ENCODE measurements at places on chromosomes 6 and 20. TPM values are rescaled to one million over a fixed set of nuclear protein-coding genes. Genes with fewer than 3 reads are reported as not detected.

Gene MATN4
- total RNA-seq, result not detected

Gene PNPLA1
- total RNA-seq, result not detected

Gene MAFB
- total RNA-seq, result 80.5 TPM

Gene FERMT1
- 9.8 TPM for total RNA-seq

Gene FGD2
- 20.4 TPM for total RNA-seq

Gene DOK5
- total RNA-seq, result 2.5 TPM

Gene SRSF12
- 0.25 TPM for total RNA-seq

Gene TNNC2
- total RNA-seq, result not detected

Gene RSPO3
- 14.0 TPM for total RNA-seq

Gene TXNDC5
- 88.1 TPM for total RNA-seq

- no peak for DNase-seq
These were observed 69.0 kb upstream of the ZNF217 start for GRCh38 chr20:53662595-53662994.

DNA sequence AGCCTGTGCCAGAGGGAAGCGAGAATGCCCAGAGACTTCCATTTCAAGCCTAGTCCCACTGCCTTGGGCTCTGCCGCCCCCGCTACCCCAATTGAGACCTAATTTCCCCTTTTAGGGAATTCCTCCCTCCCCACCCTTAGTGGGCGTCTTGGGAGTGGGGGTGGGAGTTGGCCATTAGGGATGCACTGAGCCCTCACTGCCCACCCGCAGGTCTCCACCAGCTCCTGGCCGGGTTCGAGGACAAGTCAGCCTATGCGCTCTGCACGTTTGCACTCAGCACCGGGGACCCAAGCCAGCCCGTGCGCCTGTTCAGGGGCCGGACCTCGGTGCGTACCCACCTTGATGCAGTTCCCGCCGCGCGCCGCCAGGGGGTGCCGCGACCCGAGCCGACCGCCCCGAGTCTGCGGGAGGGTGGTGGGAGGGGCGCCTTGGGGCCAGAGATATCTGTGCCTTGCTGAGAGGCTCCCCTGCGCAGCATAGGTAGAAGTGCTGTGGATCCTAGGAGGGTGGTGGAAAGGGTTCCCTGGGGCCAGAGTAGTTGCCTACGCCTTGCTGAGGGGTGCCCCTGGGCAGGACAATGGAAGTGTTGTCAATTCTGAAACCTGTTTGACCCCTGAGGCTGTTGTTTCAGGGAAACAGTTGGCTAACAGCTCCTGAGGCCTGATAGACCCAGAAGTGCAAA is 9.2 kb downstream of the ITPA start:
- DNase-seq, result no peak

DNA sequence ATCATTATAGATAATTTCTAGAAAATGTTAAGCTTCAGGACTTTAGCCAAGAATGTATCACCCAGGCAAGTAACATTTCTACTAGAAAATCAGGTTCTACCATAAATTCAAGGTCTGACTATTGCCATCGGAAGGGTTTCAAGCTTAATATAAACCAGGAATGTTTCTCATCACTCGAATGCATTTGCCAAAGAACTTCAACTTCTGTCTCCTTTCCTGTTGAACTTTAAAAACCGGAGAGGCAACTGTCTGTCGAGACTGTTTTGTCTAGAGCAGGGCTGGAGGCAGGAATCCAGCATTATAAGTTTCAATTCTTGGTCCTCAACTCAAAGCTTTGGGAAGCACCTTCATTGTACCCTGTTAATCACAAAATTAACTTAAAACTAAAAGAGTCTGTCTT is 264.7 kb downstream of the ZNF217 start:
- DNase-seq, result no peak

DNA sequence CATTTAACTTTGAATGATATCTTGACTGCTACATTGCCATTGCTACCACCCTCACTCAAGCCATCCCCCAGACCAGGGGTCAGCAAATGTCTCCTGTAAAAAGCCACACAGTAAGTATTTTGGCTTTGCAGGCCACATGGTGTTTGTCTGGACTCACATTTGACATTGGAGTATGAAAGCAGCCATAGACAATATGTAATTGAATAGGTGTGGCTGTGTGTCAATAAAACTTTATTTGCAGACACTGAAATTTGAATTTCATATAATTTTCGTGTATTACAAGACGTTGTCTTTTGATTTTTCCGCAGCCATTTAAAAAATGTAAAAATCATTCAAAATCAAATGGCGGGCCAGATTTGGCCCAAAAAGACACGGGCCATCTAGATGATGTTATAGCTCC is 36.3 kb upstream of the OCSTAMP start:
- DNase-seq, result no peak

- DNase-seq, result no peak
These were observed 681 bp downstream of the DIDO1 start for GRCh38 chr20:62925420-62926228.

- DNase-seq, result no peak
These were observed 127.0 kb downstream of the PAK5 start for GRCh38 chr20:9711872-9712271.

- DNase-seq, result no peak
These were observed 24.4 kb downstream of the PLCB1 start for GRCh38 chr20:8156235-8157079.

DNA sequence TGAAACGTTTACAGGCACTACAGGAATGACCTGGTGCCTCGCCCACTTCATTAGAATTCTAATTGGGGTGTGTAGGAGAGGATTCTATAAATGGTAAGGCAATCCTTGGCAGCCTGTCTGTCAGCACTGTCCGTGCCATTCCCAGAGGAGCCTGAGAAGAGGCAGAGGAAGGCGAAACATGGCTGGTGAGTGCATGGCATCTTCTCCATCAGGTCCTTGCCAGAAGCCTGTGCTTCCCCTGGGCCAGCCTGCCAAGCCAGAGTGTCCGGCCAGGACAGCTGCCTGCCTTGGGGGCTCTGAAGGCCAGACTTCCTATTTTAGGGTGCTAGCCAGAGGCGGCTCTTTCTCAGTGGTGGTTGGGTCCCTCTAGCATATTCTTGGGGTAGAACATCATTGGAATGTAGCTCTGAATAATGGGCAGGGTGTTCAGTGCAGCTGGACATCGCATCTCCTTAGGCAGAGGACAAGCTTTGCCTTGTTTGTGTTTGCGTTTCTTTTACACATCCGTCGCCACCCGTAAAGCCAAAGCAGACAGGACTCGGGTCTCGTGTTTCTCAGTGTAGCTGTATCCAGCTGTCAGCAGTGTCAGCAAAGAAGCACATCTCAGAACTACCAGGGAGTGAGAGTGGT is at the start of gene TGM3:
TSS of gene TGM3 (plus strand) at position 116 of the 630 bp plus-strand sequence. CDS start at position 179, 63 bp downstream.
- no peak for DNase-seq

DNA sequence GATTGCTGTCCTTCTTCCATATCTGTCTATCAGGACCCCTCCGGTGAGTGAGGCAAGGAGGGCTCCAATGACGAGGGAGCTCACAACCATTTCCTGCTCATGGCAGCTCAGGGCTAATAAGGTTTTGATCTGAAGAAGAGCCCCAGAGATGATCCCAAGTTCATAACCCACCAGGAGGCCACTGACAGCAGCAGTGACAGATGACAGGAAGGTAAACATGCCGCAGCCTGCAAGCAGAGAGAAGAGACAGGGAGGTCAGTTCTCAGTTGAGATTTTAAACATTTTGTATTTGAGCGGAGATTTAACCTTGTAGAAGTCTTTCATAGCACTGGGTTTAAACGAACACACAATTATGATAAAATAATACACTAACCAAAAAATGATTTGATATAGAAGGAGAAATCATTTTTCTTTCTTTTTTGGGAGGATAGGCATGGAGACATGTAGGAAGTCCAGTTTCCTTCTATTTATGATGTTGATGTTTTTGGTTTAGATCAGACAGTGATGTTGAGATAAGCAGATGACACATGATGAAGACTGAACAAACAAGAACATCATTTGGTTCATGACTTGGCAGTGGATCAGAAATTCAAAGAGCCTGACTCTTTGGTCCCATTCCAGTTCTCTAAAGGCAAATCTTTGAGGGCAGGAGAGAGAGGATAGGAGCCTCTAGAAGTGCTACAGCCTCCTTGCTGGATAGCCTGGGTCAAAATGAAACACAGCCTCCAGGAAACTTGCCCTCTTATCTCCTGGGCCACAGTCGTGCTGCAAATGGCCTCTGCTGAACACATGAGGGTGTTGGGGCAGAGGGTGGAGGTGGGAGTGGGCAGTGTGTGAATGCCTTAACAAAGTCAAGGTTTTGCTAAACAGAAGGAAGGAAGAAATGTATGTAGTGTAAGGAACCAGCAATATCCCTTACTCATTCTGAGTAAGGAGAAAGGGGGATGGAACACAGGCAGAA is 22.6 kb downstream of the SLC2A12 start:
- no peak for DNase-seq

DNA sequence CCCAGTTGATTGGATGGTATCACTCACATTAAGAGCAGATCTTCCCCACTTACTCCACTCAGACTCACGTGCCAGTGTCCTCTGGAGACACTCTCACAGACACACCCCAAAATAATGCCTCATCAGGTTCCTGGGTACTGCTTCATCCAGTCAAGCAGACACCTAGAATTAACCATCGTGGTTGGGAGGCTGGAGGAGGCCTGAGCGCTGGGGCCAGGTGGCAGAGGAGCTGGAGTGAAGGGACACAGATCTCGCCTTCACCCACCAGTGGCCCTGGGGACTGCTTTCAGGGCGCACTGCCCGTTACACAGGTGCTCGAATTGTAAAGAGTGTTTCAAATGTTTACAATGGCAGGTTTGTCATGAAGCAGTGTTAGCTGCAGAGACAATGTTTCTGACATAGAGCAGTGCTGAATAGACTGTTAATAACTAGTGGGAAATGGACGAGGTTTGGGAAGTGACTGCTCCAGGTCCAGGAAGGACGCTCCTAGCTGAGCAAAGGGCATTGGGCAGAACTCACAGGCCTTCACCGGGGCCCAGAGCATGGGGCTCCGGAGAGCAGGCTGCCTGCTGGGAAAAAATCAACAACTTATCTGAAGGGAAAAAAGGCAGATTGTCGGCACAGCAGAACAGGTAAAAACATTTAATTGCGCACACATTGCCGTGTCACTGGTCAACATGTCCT is 38.4 kb downstream of the TMEM242 start:
- DNase-seq, result no peak

GRCh38 chr20:8394308-8394945 is 262.4 kb downstream of the PLCB1 start:
- no peak for DNase-seq

DNA sequence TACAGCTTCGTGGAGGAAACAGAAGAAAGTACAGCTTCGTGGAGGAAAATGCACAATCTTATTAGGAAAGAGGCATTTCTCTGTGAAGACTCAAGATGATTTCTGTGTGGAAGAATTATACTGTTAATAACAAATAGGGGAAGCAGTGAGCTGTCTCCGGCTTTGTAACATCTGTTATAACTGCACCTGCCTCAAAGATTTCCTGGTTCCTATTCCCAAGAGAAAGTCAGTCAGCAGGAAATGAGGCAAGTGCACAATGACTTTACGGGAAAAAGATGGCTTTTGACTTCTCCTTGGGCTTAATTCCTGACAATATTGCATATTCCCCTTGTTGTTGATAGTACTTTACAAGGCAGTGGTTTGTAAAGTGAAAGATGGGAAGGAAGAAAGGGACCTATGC is 538.5 kb downstream of the BMP2 start:
- no peak for DNase-seq

DNA sequence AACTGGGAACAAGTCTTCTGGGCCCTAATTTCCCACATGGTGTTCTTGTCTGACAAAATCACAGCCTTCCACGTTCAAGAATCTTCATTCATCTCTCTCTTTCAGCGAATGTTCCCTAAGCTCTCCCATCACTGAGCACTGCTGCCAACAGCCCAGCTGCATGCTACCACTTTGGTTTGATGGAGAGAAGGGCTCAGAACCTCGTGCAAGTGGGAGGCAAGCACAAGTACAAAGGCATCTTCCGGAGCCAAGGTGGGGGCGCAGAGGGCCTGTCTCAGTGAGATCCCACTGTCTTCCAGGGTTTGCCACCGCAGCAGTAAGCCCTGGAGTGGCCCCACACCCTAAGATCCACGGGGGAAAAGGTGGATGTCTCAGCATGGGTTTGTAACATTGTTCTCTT is 17.2 kb downstream of the DLL1 start:
- DNase-seq, result no peak

- no peak for DNase-seq
These were observed 51.3 kb downstream of the CDC5L start for GRCh38 chr6:44438827-44439226.

- DNase-seq, result no peak
These were observed 75.2 kb downstream of the OR2B2 start for GRCh38 chr6:27836783-27837624.

DNA sequence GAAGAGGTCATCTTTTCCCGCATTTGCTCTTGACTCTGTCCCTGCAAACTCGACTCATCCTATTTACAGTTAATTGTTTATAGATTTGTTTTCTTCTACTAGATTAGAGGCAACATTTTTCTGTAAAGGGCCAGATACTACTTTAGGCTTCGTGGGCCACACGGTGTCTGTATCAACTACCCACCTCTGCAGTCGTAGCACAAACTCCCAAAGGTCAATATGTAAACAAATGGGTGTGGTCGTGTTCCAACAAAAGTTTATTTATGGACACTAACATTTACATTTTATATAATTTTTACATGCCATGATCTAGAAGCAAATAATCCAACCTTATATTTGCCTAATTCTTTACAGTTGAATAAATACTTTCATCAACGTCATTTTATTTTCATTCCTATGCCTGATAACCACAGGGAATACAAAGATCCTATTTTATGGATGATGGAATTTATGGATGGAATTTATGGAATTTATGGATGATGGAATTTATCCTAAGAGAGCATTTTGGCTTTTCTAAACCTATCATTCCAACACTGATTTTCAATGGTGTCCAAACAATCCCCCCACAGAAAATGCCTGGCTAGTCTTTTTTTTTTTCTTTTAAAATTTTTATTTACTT is 232.8 kb downstream of the MYLK4 start:
- DNase-seq, result no peak

- no peak for DNase-seq
These were observed 401 bp upstream of the TNFRSF21 start for GRCh38 chr6:47310131-47310480.

- DNase-seq, result no peak
These were observed 54.4 kb downstream of the OPRM1 start for GRCh38 chr6:154093231-154094044.

GRCh38 chr6:12957321-12958051 is 240.9 kb downstream of the PHACTR1 start:
- no peak for DNase-seq

GRCh38 chr6:43877036-43877435 is 107.0 kb downstream of the VEGFA start:
- no peak for DNase-seq

DNA sequence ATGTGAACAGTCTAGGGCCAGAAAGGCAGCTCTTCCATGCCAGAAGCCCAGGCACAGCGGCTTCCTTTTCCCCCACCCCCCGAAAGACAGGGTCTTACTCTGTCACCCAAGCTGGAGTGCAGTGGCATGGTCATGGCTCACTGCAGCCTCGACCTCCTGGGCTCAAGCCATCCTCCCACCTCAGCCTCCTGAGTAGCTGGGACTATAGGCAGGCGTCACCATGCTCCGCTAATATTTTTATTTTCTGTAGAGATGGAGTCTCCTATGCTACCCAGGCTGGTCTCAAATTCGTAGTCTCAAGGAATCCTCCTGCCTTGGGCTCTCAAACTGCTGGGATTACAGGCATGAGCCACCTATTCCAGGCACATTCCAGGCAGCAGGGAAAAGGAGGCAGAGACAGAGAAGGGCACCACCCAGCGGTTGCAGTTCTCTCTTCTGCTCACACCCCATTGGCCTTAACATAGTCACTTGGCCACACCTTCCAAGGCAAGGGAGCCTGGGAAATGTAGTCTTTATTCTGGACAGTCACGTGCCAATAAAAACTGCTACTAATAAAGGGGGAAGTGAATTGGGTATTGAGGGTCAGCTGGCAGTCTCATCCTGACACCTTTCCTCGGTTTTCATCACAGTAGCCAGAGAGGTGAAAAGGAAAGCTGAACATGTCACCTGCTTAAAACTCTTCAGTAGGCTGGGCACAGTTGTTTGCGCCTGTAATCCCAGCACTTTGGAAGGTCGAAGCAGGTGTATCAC is 205.9 kb downstream of the ZMYND8 start:
- DNase-seq, result no peak

Measured in vagina (tissue), 2 donors.